MV-4-11 (cell line): ENCODE measurements at places on chromosomes 6 and 20.
A peak's percentile ranks its signal among the peaks of the same experiment; 100 is the strongest.

GRCh38 chr20:43187476-43188233 is 2.1 kb downstream of the PTPRT start:
- DNase-seq = peak; percentile 44

- no peak for DNase-seq
Observed at GRCh38 chr6:5128351-5128750, 43.2 kb downstream of the PPP1R3G start.

- DNase-seq = no peak
Observed at GRCh38 chr20:35039146-35039545, 53.5 kb downstream of the TRPC4AP start.

DNA sequence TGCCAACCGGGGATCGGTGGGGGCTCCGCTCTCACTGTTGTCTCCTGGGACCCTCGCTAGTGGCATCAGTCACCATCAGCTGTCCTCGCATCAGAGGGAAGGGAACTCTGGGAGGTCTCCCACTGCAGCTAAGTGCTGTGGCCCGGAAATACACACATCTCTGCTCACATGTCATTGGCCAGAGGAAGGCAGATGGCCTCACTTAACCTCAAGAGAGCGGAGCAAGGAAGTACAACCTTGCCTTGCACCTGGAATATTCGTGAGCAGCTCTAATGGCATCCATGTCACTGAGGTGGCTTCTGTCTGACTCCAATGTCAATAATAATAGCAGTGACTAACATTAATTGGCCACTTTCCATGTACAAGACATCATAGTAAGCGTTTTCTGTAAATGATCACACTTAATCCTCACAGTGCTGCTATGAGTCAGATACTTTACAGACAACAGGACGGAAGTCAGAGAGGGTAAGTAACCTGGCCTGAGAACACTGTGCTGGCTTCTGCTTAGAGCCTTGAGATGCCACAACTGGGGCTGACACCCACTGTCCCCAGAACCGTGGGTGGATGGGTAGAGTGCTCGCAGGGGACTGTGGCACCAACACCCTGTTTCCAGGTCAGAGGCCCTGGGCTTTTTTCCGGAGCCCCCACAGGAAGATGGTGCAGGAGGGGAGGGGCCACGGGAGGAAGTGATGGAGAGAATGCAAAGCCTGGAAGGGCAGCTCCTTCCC is 6.0 kb downstream of the LHFPL5 start:
- no peak for DNase-seq

DNA sequence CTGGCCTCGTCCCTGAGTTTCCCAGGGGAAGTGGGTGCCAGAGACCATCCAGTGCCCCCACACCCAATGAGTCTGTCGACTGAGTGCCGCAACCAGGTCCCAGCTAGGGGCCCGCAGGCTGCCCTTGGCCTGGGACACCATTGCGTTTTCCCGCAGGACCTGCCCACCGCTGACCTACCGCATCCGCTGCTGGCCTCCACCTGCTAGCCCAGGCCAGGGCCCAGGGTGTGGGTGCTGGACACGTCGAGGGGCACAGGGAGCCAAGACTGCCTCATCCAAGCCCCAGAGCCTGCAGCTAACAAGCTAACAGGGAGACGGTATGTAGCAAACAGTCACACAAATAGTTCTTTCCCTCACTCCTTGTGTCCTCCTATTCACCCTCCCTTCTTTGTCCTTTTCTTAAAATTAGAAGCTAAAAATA is 97.7 kb downstream of the TMEM242 start:
- no peak for DNase-seq

GRCh38 chr6:15734118-15734897 is 71.5 kb upstream of the DTNBP1 start:
- peak; percentile 11 for DNase-seq

- no peak for DNase-seq
Observed at GRCh38 chr20:45581702-45582101, 2.6 kb upstream of the WFDC8 start.

DNA sequence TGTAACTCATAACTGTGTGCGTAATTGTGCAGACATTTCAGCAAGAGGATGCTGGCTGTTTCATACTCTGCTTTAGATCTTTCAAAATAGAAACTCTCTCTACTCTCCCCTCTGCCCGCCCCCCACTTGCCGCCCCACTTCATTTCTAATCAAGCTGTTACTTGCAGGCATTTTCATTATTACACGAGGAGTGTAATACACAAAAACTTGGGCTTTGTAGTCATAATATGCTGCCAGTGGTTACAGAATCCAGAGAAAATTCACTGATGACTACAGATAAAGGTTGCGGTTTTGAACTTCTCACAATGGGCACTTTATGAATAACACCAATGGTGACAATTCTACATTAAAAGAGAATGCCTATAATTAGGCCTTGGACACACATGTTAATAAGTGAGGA is 194.0 kb upstream of the POU3F2 start:
- DNase-seq = no peak

DNA sequence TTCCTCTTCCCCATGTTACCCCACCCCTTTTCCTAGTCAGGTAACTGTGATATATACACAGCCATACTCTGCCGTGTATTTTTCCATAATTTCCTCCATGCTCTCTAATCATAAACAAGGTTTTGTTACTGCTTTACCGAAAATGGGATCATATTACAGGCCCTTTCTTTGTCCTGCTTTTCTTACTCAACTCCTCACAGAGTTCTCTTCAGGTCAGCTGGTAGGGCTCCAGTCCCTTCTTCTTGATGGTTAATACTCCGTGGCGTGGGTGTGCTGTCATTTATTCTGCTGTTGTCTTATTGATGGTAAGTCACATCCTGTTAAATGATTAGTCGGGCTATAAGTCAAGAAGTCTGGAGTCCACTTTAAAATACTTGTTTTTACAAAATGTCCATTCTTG is 24.9 kb upstream of the PI16 start:
- no peak for DNase-seq
